NCI-H526 (cell line): ENCODE measurements at places on chromosomes 2 and 18.

- no peak for DNase-seq
Measured at GRCh38 chr2:12948231-12948960, 231.7 kb downstream of the TRIB2 start.

- DNase-seq: no peak
Measured at GRCh38 chr2:62526531-62527381, 20.8 kb upstream of the TMEM17 start.

DNA sequence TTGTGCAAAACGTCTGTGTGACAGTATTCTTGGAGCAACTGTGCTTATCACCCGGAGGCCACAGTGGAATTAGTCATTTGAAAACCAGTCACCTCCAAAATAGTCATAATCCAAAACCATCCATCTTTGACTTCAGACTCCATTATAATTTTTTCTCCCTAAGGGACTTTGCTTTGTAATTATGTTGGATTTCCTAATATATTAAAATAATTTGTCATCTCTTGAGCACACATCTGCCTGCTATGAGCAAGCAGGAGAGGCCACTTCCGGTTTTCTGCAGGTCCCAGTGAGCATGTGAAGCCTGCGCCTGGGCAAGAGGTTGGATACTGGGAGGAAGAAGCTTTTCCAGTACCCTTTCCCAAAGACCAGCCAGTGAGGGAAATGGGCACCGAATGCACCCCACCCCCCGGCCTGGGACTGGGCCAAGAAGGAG lies 57.7 kb downstream of the ODC1 start:
- DNase-seq: no peak

DNA sequence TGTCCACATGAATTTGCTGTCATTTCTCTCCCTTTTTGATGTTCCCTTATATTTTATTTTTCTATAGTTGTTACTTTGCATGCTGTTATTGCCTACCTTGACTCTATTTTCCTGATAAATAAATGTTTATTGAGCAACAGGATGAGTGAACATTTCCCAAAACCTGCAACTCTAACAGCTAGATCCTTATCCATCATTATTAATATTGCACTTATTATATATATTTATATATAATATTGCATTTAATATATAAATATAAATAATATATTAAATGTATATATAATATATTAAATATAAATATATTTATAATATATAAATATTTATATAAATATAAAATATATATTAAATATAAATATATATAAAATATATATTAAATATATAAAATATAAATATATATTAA lies 436.1 kb upstream of the MMADHC start:
- no peak for DNase-seq

GRCh38 chr2:217903859-217904613 lies 98.8 kb downstream of the TNS1 start:
- DNase-seq: no peak

DNA sequence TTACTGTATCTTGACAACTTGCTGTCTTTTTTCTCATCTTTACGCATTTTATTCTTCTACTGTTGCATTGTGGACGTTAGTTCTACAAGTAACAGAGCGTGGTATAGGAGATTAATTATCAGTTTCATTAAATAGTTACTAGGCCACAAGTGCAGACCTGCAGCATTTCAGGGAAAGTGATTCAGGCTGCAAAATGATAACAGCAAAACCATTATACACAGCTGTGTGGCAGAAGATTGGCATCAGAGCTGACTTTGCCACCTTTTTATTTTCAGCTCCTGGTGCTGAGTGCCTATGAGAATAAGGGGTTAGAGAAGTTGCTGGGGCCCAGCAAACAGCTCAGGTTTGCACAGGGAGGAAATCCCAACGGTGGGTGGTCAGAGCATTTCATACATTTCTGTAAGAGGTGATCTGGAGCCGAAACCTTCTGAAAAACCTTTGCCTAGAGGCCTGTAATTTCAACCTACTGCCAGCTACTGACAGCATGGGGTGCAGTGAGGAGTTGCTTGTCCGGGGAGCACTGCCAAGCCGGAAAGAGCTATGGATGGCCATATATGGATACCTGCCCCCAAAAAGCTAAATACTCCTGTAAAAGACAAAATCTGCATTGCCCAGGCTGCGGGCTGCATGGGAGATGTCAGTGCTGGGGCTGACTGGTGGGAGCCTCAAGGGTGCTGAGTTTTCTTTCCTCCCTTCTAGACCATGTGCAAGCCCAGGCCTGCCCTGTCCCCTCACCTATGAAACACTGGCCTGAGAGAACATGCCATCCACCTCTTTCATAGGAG lies 2.7 kb upstream of the CCBE1 start:
- no peak for DNase-seq

GRCh38 chr2:15385184-15385583 lies 175.9 kb downstream of the NBAS start:
- DNase-seq: peak; percentile 98

DNA sequence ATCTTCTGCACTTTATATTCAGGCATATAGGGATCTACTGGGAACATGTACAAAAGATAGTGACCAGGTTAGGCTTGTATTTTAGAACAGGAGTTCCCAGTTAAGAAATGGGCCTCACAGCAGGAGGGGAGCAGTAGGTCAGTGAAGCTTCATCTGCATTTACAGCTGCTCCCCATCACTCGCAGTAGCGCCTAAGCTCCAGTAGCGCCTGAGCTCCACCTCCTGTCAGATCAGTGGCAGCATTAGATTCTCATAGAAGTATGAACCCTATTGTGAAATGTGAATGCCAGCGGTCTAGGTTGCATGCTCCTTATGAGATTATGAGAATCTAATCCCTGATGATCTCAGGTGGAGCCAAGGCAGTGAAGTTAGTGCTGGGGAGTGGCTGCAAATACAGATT lies 224.4 kb upstream of the CYRIA start:
- DNase-seq: no peak

- DNase-seq: peak; percentile 22
Measured at GRCh38 chr2:152344579-152345195, 9.7 kb downstream of the FMNL2 start.

DNA sequence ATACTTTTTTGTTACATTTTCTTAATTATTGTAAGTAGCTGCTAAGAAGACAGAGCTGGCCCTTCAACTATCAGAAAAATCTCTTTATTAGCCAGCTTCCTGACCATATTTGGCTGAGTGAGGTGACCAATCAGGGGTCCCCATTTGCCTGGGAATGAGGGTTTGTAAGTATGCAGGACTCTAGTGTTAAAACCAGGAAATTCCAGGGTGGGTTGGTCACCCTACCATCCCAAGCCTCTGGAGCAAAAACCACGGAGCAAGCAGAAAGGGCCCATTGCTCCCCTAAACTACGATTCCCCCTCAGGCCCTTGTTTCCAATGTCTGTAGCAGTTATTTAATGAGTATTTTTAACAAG lies 165.6 kb upstream of the NCKAP5 start:
- no peak for DNase-seq

- DNase-seq: no peak
Measured at GRCh38 chr2:209868271-209868994, 96.8 kb downstream of the UNC80 start.

DNA sequence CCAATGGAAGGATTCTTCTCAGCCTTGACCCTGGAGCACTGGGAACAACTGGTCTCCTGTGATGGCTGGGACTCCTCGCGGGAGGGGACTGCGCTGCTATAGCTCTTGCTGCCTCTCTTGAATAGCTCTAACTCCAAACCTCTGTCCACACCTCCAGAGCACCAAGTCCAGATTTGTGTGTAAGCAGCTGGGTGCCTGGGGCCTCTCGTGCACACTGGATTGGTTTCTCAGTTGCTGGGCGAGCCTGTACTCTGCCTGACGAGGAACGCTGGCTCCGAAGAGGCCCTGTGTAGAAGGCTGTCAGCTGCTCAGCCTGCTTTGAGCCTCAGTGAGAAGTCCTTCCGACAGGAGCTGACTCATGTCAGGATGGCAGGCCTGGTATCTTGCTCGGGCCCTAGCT lies 28.8 kb downstream of the LIPG start:
- no peak for DNase-seq

DNA sequence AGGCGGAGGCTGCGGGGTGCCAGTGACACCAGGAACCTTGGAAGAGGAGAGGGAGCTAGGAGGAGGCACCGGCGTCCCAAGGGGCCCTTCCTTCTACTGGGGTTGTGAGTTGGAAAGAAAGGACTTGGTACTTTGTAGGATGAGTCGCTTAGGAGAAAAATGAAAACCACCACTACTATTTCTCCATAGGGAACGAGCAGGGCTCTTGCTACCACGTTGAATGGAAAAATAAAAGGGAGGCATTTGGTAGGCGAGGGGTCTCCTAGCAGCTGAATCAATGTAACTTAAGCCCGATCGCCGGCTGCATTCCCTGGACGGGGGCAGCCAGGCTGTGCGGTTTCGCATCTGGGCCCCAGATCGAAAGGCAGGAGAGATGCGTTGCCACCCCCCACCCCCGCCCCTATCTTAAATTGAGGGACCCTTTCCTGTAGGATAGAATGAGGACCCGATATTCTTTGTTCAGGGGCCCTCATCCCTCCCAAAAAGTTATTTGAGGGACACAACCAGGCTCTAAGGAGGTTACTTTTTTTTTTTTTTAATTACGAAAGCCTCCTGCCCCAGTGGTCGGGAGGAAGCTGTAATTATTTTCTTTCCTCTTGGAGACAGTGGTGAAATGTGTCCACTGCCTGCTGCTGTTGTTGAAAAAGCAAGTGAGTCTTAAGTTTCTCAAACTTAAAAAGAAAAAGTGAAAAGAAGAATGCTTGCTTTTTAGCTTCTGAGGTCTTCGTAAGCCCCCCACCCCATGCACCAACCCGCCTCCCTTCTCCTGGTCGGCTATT lies 1.3 kb downstream of the IGFBP2 start:
- DNase-seq: no peak

- no peak for DNase-seq
Measured at GRCh38 chr18:35617865-35618264, 36.3 kb downstream of the GALNT1 start.

GRCh38 chr2:49318531-49318930 lies 164.2 kb upstream of the FSHR start:
- no peak for DNase-seq

GRCh38 chr18:26657631-26658581 lies 109.6 kb upstream of the KCTD1 start:
- peak; percentile 20 for DNase-seq

- DNase-seq: no peak
Measured at GRCh38 chr18:25457601-25458000, 105.6 kb upstream of the ZNF521 start.

DNA sequence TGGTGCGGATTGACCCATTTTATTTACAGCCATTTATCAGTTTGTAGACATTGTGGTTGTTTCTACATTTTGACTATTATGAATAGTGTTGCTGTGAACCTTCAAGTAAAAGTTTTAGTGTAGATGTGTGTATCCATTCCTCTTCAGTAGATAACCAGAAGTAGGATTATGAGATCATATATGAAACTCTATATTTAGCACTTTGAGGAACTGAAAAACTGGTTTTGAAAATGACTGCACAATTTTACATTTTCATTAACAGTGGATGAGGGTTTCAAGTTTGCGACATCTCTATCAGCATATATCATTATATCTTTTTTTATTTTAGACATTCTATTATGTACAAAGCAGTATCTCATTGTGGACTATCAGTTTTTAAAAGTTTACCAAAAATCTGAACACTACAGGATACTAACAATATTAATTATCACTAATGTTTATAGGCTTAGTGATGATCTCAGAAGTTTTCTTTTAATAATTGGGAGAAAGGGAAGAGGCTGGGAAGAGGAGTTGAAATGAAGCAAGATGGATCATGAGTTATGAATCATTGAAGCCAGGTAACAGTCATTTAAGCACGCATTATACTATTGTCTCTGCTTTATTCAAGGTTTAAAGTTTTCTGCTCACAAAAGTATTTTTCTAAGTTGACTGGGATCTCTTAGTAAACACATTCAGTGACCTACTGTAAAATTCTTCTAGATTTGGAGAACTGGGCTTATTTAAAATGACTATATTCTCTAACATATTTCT lies 329.0 kb upstream of the LRATD1 start:
- no peak for DNase-seq

GRCh38 chr2:195810340-195811098 lies 153.5 kb downstream of the SLC39A10 start:
- DNase-seq: no peak

DNA sequence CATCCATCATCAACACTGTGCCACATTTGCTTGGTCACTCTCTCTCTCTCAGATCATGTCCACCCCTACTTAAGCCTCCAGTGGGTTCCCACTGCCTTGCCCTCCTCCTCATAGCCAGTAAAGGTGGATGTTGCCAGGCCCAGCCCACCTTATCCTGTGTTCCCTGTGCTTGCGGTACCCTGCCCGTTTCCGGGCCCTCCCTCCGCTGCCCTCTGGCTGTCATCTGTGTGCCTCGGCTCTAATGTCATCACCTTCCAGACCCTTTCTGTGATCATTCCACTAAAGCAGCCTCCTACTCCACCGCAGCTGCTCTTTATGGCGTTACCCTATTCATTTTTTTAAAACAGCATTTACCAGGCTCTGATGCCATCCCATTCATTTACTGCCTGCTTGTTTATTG lies 305.7 kb upstream of the SKOR2 start:
- no peak for DNase-seq

- DNase-seq: no peak
Measured at GRCh38 chr18:44654573-44654972, 26.1 kb upstream of the SETBP1 start.

GRCh38 chr2:195612611-195613495 lies 44.2 kb upstream of the SLC39A10 start:
- no peak for DNase-seq

- no peak for DNase-seq
Measured at GRCh38 chr18:69978732-69979715, 31.4 kb upstream of the CD226 start.

- no peak for DNase-seq
Measured at GRCh38 chr2:8518979-8519668, 162.7 kb upstream of the ID2 start.

DNA sequence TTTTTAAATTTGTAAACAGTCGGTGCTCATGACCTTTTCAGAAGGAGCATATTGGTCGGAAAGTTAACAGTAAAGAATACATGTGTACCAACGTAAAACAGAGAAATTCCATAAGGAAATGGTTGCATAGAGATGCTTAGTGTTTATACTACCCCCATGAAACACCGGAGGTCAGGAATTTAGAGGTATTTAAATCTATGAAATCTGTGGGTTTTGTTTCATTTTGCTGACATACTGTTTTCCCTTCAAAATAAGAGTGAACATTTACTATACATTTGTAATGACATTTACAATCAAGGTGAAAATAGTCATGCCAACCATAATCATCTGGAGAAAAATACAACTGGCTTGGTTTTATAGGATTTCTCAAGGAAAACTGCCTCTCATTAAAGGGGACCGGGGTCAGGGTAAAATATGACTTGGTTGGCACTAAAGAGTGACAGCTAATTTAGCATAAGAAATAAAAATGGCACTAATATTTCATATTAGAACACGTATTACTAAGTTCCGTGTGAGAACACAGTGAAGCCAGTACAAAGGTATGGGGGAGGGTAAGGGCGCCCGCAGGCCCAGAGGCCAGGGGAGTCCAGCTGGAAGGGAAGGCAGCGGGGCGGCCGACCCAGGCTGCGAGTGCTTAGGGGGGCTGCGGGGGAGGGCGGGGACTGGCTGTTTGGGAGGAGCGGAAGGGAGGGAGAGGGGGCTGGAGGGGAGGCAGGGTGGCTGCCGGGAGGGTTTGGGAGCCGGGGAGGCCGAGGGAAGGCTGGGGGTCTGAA lies 1.1 kb upstream of the RNU4ATAC start:
- peak; percentile 88 for DNase-seq

GRCh38 chr2:218223046-218223445 lies 6.1 kb downstream of the ARPC2 start:
- DNase-seq: no peak
